ENCODE measurements at places on chromosomes 7 and 10. TPM values are rescaled to one million over a fixed set of nuclear protein-coding genes. Genes with fewer than 3 reads are reported as not detected.
A peak's percentile ranks its signal among the peaks of the same experiment; 100 is the strongest.

FAM180A gene
- total RNA-seq, result not detected

ZNHIT1 gene
- 90.5 TPM for total RNA-seq

UPK3BL1 gene
- total RNA-seq, result 34.4 TPM

AGR2 gene
- not detected for total RNA-seq

CPA5 gene
- total RNA-seq, result not detected

SPAM1 gene
- total RNA-seq, result not detected

GRCh38 chr7:79520543-79520942 lies 67.1 kb upstream of the MAGI2 start:
- DNase-seq, result no peak

DNA sequence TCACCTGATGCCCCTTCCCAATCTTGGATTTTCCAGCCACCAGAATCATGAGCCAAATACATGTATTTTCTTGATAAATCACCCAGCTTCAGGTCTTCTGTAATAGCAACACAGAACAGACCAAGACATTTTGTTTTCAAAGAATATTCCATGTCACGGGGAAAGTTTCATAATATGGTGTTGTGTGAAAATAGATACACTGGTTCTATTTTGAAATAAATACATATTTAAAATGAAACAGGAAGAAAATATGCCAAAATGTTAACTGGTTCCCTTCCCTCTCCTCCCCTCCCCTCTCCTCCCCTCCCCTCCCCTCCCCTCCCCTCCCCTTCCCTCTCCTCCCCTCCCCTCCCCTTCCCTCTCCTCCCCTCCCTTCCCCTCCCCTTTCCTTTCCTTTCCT lies 30.3 kb upstream of the CAMK1D start:
- DNase-seq, result no peak

GRCh38 chr7:99126921-99127553 lies 16.9 kb downstream of the SMURF1 start:
- no peak for DNase-seq

GRCh38 chr10:97140049-97140846 lies 45.5 kb downstream of the SLIT1 start:
- no peak for DNase-seq

DNA sequence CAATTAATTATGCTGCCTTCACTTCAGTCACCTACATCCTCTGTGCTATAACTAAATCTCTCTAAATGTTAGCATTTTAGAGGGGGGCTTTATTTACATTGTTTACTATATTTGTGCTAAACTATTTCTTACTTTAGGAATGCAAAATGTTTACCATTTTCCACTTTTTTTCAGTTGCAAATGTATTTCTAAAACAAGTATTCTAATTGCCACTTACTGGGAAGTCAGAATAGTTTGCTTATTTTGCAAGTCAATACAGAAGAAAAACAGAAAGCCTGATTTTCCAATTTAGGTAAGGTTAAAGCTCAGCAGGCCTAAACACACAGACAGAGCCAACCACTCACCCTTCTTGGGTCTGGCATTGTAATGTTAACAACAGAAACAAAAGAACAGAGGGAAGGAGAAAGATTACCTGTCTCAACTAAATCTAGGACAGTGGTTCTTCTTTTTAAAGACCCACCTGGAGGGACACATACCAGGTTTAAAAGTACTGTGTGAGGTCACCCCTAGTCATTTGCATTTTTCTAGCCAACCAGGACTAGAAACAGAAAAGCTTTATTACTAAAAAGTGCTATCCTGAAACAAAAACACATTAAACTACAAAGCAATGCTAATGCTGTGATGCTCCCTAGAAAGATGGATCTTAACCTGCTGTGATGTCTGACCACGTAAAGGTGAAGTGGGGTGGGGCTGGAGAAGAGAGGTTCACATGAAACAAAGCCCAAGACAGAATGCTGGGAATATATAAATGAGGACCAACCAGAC lies 178.2 kb downstream of the SLC25A13 start:
- no peak for DNase-seq

GRCh38 chr7:42198296-42198695 lies 38.7 kb downstream of the GLI3 start:
- DNase-seq, result no peak

GRCh38 chr10:60148266-60148840 lies 241.3 kb downstream of the ANK3 start:
- peak; percentile 87 for DNase-seq

DNA sequence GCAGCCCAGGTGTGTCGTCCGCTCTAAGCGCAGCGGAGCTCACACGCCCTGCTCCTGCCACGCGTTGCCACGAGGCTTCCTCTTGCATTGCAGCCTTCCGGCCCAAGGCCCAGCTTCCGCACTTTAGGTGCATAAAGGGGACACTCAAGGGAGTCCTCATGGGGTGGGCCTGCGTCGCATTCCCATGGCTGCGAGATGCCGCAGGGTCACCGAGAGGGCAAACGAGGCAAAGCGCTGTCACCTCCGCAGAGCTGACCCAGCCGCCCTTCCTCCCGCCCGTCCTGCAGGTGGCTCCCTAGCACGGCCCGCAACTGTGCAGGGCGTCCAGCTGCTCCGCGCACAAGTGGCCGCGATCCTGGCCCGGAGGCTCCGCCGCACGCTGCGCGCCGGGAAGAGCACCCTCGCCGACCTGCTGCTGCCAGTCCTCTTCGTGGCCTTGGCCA lies 283.5 kb downstream of the ABCA13 start:
- DNase-seq, result no peak

DNA sequence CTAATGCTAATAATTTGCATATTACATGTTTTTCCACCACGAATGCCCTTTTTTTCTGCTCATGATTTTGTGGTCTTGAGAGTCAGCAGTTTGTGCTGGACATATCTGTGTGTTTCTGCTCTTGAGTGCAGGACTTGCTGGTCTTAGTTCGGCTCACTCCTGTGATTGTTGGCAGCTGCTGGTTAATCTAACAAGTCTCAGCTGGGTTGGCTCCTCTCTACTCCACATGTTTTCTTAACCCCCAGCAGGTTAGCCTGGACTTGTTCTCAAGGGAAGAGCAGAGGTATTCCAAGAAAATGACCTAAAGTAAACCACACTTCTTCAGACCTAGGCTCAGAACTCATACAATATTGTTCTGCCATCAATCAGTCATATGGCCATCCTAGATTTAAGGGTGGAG lies 1238.9 kb downstream of the XPNPEP1 start:
- no peak for DNase-seq

DNA sequence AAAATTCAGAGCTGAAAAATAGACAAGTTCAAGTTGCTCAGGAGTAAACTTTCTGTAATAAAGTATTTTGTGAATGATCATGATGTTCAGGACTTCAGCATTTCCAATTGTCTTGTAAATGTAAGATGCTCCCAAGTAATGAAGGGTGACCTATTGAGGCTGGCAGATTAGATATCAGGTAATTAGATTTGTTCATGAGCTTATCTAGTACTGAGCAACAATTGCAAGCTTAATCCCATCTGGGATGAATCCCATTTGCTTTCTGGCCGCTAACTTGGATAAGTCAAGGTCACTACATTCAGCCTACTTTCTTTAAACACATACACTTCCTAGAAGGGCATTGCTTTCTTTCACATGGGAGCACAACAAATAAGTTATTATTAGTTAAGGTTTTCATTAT lies 82.4 kb upstream of the ITGB1 start:
- no peak for DNase-seq

DNA sequence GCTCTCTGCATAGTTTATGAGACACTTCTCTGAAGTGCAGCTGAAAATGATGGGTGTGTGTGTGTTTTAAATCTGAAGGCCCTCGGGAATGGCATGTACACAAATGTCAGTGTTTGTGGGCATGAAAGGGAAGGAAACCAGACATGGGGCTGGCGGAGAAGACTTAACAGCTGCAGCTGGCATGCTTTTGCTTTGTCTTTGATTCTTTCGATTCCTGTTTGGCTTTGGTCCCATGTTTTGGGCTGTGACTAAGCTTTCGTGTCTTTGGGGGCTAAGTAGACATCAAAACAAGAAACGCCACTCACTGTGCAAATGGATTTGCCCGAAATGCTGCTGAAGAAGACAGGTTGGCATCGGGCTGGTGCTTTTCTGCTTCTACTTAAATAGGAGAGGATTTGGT lies 179.3 kb downstream of the PFKFB3 start:
- DNase-seq, result peak; percentile 84

GRCh38 chr10:10967029-10967428 lies 50.6 kb upstream of the CELF2 start:
- DNase-seq, result no peak

- no peak for DNase-seq
Measured at GRCh38 chr10:126036515-126036914, 140.2 kb downstream of the FANK1 start.

GRCh38 chr7:33744293-33745075 lies 160.9 kb upstream of the BMPER start:
- DNase-seq, result peak; percentile 34

- peak; percentile 84 for DNase-seq
Measured at GRCh38 chr10:6144406-6145165, 55.8 kb downstream of the RBM17 start.

DNA sequence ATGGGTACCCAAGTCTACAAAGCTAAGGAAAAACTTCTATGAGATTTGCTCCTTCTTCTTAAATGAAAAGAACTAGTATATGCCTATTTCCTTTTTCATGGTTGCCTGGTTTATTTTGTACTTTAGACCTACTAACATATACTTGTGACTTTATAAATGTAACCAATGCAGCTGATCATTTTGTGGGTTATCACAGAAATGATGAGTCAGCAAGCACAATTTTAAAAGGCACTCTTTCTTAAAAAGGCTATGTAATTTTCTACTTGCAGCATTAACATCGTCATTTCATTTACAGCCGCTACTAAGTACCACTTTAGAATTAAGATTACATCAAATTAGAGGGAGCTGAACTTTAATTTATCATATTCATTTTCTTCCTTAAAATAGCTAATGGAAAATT lies 13.6 kb downstream of the NEBL start:
- DNase-seq, result no peak

DNA sequence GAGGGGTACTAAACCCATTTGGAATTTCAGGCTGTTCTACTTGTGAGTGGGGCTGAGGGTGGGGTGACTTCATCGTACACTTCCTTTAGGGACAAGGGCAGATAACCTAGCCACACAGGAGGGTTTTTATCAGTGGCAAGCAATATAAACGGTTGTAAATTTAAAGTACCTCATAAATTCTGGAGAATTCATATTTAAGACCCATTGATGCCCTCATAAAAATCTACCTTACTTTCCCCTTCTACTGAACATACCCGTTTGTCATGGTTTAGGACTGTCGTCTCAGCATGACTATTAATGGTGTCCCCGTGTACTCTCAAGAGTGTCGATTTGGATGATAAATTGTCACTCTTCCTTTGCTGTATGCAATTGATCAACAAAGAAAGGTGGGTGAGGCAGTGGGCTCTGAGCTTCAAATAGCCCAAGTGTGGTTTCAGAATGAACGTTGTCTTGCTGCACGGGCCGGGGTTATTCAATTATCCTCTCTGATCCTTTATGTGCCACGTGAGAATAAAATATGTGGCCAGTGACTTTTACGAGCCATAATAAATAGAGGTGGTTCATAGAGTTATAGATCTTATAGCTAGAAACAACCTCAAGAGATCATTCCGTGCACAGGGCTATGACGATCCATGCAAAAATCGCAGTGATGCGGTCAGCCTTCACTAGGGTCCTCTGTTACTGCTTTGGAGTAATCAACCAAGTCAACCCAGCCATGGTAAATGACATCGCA lies 82.2 kb downstream of the FAM107B start:
- no peak for DNase-seq

- DNase-seq, result peak; percentile 21
Measured at GRCh38 chr10:125605167-125605566, 77.8 kb downstream of the TEX36 start.

GRCh38 chr7:584122-584465 lies 64.4 kb upstream of the PDGFA start:
- no peak for DNase-seq

DNA sequence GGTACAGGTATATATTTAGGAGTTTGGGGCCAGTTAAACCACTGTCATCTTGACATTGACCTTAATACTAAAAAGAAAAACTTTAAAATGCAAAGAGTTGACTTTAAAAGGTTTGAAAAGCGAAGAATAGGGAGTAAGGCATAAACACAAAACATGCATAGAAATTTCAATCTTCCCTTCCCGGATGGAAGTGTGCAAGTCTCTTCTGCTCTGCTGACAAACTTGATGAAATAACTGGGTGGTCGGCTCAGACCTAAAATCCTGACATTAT lies 3.4 kb upstream of the SPAG6 start:
- no peak for DNase-seq

Data from endothelial cell of umbilical vein (primary cell).